ENCODE measurements at places on chromosomes 1 and 21.
A peak's percentile ranks its signal among the peaks of the same experiment; 100 is the strongest.

- peaks cover 9% of the 10 kb centered on the region for H3K27me3 ChIP-seq
- no peak overlapping the region for H3K27ac ChIP-seq
- no peaks in the 10 kb centered on the region for H3K36me3 ChIP-seq
- no peak overlapping the region for H3K4me3 ChIP-seq
- no peak for DNase-seq
- peaks cover 2% of the 10 kb centered on the region for H3K4me1 ChIP-seq
These were observed 9.2 kb upstream of the TNNI1 start for GRCh38 chr1:201430776-201431175.

DNA sequence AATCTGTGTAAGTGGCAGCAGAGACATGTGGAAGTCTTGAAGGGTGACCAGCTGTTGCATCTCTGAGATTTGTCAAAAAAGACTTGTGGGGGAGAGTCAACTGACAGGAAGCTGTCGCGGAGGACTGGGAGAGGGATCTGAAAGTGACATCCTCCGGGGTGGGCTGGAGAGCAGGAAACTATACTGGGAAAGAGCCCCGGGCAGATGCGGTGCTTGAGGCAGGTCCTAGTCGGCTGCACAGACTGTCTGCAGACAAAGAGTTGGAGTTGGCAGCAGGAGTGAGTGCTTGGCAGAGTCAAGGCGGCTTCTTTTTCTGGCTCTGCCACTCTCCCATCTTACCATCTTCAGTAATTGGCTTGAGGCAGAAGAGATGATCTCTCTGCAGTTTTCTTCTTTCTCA lies 294.0 kb upstream of the C1orf87 start:
- H3K4me3 ChIP-seq: no peak overlapping the region
- no peaks in the 10 kb centered on the region for H3K4me1 ChIP-seq
- H3K36me3 ChIP-seq: no peaks in the 10 kb centered on the region
- no peak overlapping the region for H3K27ac ChIP-seq
- H3K27me3 ChIP-seq: peaks cover 1% of the 10 kb centered on the region

- H3K4me1 ChIP-seq: peaks cover 2% of the 10 kb centered on the region
- no peaks in the 10 kb centered on the region for H3K27me3 ChIP-seq
These were observed 95.0 kb upstream of the VAV3 start for GRCh38 chr1:108059945-108060344.

DNA sequence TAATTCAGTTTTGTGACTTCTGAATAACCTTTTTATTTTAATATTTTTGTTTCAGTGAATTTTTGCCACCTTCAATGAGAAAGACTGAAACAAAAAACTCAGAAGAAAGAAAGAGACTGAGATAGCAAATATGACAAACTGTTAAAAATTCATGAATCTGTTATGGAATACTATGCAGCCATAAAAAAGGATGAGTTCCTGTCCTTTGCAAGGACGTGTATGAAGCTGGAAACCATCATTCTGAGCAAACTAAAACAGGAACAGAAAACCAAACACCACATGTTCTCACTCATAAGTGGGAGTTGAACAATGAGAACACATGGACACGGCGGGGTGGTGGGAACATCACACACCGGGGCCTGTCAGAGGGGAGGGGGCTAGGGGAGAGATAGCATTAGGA lies 193.4 kb upstream of the FGGY start:
- H3K4me3 ChIP-seq: no peak overlapping the region
- H3K27me3 ChIP-seq: no peaks in the 10 kb centered on the region
- H3K36me3 ChIP-seq: no peaks in the 10 kb centered on the region

GRCh38 chr1:162072740-162073139 lies 3.2 kb downstream of the NOS1AP start:
- H3K4me3 ChIP-seq: no peak overlapping the region
- no peaks in the 10 kb centered on the region for H3K36me3 ChIP-seq
- H3K27ac ChIP-seq: no peak overlapping the region

- H3K4me3 ChIP-seq: no peak overlapping the region
- peaks cover 66% of the 10 kb centered on the region for H3K4me1 ChIP-seq
- no peaks in the 10 kb centered on the region for H3K36me3 ChIP-seq
- no peaks in the 10 kb centered on the region for H3K27me3 ChIP-seq
- DNase-seq: no peak
- no peak overlapping the region for H3K27ac ChIP-seq
These were observed 24.5 kb upstream of the RGS16 start for GRCh38 chr1:182628657-182629056.

- H3K27me3 ChIP-seq: peaks cover 37% of the 10 kb centered on the region
- H3K4me3 ChIP-seq: no peak overlapping the region
- peaks cover 5% of the 10 kb centered on the region for H3K36me3 ChIP-seq
- H3K4me1 ChIP-seq: no peaks in the 10 kb centered on the region
These were observed 18.1 kb upstream of the BLACAT1 start for GRCh38 chr1:205473966-205474365.

DNA sequence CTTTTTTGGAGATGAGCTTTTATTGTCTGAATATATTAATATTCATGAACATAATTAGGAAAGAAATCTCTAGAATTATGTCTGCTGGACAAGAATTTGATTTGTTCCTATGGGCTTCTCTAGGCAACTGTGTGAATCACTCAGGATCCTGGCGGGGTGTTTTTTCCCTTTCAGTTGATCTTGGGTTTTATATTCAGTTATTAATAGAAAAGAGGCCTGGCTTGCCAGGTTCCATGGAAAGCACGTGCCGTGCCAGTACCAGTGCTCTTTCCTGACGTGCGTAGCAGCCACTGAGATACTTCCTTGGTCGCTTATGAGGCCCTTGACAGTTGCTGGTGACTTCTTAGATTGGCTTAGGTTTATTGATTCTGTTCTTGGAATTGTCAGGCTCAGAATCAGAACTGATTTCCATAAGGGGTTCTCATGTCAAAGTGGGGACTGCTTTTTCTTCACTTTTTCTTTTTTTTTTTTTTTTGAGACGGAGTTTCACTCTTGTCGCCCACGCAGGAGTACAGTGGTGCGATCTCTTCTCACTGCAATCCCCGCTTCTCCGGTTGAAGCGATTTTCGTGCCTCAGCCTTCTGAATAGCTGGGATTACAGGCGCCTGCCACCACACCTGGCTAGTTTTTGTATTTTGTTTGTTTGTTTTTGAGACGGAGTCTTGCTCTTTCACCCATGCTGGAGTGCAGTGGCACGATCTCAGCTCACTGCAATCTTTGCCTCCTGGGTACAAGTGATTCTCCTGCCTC lies 48.7 kb upstream of the KIF1B start:
- no peaks in the 10 kb centered on the region for H3K27me3 ChIP-seq
- H3K36me3 ChIP-seq: peaks cover 14% of the 10 kb centered on the region
- no peaks in the 10 kb centered on the region for H3K4me1 ChIP-seq
- H3K4me3 ChIP-seq: no peak overlapping the region
- H3K27ac ChIP-seq: no peak overlapping the region
- DNase-seq: no peak

DNA sequence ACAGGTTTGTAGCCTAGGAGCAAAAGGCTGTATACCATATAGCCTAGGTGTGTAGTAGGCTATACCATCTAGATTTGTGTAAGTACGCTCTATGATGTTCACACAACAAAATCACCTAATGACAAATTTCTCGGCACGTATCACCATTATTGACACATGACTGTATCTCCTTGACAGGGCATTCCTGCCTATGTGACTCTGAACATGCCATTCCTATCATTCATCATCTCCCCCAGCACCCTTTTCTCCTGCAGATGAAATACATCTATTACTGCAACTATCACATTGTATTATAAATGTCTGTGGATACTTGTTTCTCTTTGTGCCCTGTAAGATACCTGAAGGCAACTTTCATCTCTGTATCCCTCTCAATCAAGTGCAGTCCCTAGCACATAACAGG lies 29.9 kb downstream of the TP53BP2 start:
- H3K27me3 ChIP-seq: no peaks in the 10 kb centered on the region
- peaks cover 42% of the 10 kb centered on the region for H3K4me1 ChIP-seq
- no peak overlapping the region for H3K4me3 ChIP-seq
- no peak overlapping the region for H3K27ac ChIP-seq
- DNase-seq: no peak
- H3K36me3 ChIP-seq: peaks cover 34% of the 10 kb centered on the region

DNA sequence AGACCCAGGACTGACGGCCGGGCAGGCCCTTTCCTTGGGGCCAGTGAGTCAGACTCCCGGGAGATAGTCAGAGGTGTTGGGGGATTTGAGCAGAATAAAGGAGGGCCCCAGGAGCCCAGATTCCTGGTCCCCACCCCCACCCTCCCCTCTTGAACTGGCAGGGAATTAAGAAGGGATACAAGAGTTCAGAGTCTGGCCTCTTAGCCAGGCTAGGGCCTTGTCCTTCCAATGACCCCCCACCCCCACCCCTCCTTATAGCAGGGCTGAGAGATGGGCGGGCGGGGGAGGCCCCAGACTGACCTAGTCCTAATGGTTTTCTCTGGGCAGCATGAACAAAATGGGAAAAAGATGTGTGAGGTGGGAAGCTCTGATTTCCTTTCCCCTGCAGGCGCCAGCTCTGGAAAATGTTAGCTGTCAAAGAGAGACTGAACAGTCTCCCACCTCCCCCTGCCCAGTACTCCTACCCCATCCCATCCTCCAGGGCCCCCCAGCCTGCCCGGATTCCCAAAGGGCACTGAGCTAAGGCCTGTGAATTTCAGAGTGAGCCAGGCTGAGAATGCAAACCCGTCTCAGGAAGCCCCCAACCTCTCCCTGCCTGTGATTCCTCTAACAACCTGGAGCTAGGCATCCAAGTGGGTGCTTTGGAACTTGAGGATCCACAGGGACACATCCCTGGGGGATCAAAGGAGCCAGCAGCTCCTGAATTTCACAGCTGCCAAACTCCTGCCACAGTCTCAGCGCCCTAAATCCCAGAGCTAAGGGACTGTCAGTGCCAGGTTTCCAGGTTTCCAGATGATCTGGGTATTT lies 5.8 kb upstream of the CRABP2 start:
- no peak for DNase-seq
- H3K4me3 ChIP-seq: no peak overlapping the region
- peaks cover 2% of the 10 kb centered on the region for H3K36me3 ChIP-seq
- H3K27me3 ChIP-seq: peaks cover 3% of the 10 kb centered on the region
- H3K4me1 ChIP-seq: peaks cover 9% of the 10 kb centered on the region

- peaks cover 10% of the 10 kb centered on the region for H3K4me1 ChIP-seq
- H3K27ac ChIP-seq: no peak overlapping the region
- no peak for DNase-seq
- no peaks in the 10 kb centered on the region for H3K27me3 ChIP-seq
- H3K36me3 ChIP-seq: no peaks in the 10 kb centered on the region
These were observed 104.2 kb downstream of the PRDM2 start for GRCh38 chr1:13804240-13804633.

DNA sequence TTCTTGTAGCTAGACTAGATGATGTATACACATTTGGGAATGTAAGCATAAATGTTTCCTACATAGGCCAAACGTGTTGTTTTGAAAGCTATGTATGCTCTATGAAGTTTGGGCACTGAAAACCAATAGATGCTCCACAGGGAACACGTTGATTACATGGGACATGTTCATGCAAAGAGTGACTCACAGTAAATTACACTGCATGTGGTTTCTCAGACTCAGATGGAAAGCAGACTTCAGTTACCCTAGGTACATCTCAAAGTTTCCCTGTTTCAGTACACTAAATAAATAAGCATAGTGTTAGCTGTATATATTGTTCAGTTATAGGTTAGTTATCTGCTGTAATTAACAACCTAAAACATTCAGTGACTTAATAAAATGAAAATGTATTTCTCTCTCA lies 301.9 kb upstream of the RUNX1 start:
- H3K27ac ChIP-seq: peak overlapping the region; percentile 35
- H3K27me3 ChIP-seq: peaks cover 4% of the 10 kb centered on the region
- peaks cover 25% of the 10 kb centered on the region for H3K4me1 ChIP-seq
- H3K4me3 ChIP-seq: no peak overlapping the region
- H3K36me3 ChIP-seq: no peaks in the 10 kb centered on the region

DNA sequence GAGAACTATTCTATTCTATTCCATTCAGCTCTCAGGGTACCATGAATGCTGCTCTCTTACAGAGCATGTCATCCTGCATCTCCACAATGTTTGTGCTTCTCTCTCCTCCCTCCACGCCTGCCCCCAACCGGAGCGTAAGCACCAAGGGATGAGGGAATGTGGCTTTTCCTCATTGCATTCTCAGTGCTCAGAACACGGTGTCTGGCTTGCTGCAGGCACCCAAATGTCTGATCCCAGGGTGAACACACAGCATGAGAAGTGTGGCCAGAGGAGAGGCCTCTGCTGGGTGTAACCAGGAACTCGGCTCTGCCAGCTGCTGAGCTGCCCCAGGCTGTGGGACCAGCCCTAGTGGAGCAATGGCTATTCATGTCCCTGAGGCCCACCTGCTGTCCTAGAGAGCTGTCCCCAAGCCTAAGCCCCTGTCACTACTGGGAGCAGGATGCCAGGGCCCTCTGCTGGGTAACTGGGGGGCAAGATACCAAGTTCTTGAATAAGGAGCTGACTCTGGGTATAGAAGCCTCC lies 38.3 kb downstream of the OLFML2B start:
- no peak for DNase-seq
- no peaks in the 10 kb centered on the region for H3K27me3 ChIP-seq
- no peak overlapping the region for H3K4me3 ChIP-seq
- H3K36me3 ChIP-seq: peaks cover 2% of the 10 kb centered on the region
- H3K27ac ChIP-seq: no peak overlapping the region

DNA sequence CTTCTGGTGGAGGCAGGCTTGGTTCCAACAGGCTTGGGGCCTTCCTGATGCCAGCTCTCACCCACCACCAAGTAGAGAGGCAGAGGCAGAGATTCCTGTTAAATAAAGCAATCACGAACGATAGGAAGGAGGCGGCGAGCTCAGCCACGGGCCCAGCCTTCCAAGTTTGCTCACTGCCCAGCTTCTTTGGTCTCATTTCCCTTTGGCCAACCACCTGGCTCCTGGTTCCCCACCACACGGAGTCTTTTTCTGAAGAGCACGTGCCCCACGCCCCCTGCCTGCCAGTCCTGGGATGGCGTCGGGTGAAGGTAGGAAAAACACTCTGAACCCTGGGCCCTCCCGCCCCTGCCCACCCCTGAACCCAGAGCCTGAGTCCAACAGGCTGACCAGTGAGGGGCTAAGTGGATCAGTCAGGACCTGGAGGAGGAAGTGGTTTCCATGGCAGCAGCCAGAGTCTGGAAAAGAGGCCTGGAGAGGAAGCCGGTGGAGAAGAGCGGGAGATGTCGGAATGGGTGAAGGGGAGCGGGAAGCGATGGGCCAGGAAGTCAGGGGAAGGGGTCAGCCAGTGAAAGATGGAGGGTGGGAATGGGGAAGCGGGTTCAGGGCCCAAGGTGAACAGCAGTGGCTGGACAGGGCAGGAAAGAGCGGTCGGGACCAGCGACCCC lies 158.2 kb upstream of the KLHDC7A start:
- no peaks in the 10 kb centered on the region for H3K4me1 ChIP-seq
- peaks cover 14% of the 10 kb centered on the region for H3K27me3 ChIP-seq
- no peak overlapping the region for H3K27ac ChIP-seq
- H3K4me3 ChIP-seq: no peak overlapping the region
- peak; percentile 11 for DNase-seq

GRCh38 chr21:28283641-28284490 lies 708.8 kb downstream of the LTN1 start:
- no peak overlapping the region for H3K4me3 ChIP-seq
- no peaks in the 10 kb centered on the region for H3K27me3 ChIP-seq
- H3K27ac ChIP-seq: no peak overlapping the region
- no peak for DNase-seq
- H3K36me3 ChIP-seq: no peaks in the 10 kb centered on the region

DNA sequence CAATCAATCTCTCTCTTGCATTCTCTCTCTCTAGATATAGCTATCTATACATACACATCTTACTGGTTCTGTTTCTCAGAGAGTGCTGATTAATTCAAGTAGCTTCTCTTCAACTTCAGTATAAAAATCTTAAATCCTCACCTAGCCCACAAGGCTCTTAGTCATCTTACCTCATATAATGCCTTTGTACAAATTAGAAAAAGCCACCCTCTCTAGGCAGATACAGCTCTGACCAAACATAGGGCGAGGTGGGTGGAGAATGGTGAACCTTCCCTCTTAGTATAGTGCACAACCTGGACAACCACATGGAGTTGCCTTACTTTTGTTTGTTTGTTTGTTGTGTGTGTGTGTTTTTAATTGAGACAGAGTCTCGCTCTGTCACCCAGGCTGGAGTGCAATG lies 5.1 kb upstream of the INAVA start:
- H3K36me3 ChIP-seq: no peaks in the 10 kb centered on the region
- peaks cover 36% of the 10 kb centered on the region for H3K27me3 ChIP-seq
- no peak overlapping the region for H3K4me3 ChIP-seq
- H3K4me1 ChIP-seq: peaks cover 46% of the 10 kb centered on the region
- H3K27ac ChIP-seq: peak overlapping the region; percentile 47
- DNase-seq: peak; percentile 56
